G401 (cell line): ENCODE measurements at places on chromosomes 4 and X. TPM values are rescaled to one million over a fixed set of nuclear protein-coding genes. Genes with fewer than 3 reads are reported as not detected.

DNA sequence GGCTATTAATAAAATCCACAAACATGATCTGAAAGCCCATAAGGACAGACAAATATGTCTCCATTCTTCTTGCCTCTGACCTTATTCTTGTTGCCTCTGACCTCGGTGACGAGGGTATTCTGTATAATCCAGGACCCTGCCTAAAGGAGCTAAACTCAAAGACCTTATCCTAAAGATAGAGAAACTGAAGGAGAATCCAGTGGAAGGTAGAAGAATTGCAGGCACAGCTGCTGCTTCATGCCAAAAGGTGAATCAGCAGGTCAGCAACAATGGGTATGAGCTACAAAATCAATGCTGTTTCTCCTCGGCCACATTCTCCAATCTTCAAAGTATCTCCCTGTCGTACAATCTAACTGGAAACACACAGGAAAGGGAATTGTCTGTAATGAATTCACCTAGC is 71.4 kb downstream of the INTS6L start:
- DNase-seq: no peak

Gene MAGEA10
- not detected in 2 replicates for total RNA-seq

Gene GRIA2
- not detected in 2 replicates for total RNA-seq

Gene RAB33A
- not detected in 2 replicates for total RNA-seq

DNA sequence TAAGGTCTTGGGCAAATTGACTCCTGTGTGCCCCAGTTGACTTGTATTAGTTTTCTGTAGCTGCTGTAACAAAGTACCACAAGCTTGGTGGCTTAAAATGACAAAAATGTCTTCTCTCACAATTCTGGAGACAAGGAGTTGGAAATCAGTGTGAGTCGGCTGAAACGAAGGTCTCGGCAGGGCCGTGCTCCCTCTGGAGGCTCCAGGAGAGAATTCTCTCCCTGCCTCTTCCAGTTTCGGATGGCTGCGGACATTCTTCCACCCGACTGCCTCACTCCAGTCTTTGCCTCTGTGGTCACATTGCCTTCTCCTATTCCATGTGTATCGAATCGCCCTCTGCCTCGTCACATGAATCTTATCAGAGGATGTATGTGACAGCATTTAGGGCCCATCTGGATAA is 66.0 kb upstream of the PHOX2B start:
- no peak for DNase-seq

DNA sequence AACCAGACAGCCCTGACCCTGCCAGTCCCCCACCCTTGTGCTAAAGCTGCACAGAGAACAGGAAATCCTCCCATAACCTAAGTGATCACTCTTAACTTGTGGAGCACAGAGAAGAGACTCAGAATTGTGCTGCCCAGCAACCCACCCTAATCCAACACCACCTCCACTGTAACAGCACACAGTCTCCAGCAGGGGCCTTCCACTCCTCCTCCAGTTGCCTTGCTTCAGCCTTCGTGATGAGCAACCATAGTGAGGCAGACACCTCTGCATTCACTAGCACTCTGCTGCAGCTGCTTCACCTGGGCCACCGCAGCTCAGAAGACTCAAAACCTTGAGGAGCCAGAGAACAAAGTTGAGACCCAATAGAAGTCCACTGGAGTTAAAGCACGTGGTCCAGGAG is 7.9 kb upstream of the UGT2B4 start:
- no peak for DNase-seq

Gene ARL9
- not detected in 2 replicates for total RNA-seq

GRCh38 chr4:129974730-129975129 is 878.8 kb downstream of the C4orf33 start:
- DNase-seq: no peak

DNA sequence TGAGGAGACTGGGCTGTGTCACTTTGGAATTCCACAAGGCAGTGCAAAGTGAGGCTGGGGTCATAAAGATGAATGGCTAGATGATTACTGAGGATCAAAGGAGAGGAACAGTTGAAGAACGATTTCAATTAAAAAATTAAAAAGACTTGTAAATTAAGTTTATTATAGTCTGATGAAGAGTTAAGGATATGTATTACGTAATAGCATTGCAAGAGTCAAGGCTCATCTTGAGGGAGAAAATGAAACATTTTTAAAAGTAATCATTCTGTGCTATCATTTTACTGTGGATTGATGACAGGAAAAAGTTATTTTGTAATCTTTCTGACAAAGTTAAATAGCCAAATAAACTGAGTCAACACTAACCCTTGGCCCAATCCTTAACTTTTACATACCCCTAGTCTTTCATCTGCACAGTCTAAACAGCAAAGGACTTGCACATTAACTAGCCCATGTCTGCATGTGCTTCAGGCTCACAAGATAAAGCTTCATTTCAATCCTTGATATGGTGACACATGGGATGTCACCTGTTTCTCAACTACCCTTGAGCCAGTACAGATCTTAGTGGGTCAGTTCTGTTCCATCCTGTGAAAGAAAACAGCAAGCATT is 465.5 kb upstream of the CTSO start:
- DNase-seq: no peak

Gene EXOC1L
- total RNA-seq: not detected in 2 replicates

DNA sequence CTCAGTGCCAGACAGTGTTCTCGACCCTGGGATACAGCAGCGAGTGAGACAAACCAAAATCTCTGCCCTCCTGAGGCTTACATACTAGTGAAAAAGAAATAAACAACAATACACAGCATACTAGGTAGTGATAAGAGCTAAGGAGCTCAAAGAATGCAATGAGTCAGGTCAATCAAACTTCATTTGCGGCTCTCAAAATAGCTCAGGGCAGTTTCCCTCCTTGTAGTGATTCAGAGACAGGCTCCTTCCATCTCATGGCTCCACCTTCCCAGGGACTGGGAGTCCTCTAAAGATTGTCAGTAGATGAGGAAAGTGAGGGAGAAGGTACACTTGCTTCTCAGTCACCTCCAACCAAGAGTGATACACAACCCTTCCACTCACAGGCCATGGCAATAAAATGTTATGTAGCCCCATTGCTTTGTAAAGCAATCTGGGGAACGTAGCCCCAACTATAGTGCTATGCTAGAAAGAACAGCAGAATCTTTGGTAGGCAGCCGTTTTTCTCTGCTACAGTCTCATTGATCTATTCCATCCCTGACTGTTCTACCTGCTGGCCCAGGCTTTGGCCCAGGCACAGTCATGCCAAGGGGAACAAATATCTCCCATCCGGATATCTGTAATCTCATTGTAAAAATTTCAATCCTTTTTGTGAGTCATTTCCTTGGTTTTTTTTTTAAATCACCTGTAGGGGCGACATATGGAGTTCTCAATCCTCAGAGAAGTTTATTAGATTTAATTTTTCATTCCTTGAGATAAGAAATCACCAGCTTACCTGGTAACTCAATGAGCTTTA is 183.1 kb upstream of the S100G start:
- no peak for DNase-seq

- DNase-seq: no peak
Measured at GRCh38 chrX:21735038-21735767, 22.7 kb downstream of the SMPX start.

Gene PRDM5
- total RNA-seq: 5.3 and 7.3 TPM in 2 replicates

DNA sequence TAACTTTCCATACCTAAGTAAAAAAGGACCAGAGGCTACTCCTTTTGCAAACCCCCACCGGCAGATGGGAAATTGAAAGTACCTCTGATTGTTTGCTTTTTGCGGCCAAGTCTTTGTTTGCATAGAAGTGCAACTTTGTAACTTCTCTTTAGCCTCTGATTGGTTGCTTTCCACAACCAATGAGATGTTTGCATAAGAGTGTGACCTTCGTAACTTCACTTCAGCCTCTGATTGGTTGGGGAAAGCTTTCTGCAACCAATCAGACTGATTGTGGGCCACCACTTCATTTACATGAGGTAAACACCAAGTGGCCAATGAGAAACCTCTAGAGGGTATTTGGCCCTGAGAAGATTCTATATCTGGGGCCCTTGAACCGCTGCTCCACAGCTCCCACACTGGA is 48.8 kb upstream of the PGRMC1 start:
- DNase-seq: no peak

DNA sequence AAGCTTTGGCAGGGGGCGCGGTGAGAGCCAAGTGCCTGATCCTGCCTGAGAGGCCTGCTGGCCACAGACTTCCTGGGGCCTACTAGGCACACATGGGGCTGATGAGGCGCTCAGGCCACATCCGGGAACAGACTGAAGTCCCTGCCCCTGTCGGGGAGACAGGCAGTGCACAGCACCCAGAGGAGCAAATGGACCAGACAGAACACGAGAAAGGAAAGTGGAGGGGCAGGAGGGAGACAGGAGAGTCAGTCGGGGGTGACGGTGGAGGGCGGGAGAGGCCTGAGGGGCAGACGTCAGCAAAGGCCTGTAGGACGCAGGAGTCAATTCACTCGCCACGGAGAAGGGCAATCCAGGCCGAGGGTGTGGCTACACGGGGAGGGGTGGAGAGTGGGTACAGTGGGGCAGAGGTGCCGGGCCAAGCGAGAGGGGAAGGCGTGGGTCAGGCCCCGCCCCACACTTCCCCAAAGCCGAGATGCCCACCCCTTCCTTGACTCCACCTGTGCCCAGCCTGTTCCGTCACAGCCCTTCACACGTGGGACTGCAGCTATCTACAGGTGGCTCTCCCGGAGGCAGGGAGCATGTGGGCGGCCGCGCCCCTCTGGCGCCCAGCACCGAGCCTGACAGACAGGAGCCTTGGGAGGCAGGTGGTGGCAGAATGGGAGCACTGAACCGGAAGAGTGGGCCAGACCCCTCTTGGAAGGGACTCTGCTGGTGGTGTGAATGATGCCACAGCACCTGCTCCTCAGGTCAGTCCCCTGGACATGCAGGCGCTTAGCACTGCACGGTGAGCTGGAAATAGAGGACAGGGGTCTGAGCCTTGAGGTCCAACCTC is 20.5 kb downstream of the NOP14 start:
- DNase-seq: no peak

DNA sequence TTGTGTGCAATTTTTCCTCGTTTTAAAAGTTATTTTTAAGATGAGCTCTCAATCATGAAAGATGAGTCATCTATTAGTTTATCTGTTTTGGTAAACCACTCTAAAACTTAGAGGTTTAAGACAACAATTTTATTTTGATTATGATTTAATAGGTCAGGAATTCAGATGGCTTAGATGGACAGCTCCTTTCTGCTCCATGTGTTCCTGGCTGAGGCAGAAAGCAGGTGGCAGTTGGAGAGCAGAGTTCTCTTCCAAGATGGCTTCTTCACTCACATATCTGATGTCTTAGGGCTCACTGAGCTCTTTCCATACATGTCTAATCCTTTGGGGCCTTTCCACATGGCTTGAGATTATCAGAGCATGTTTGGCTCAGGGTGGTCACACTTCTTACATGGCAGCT is 48.3 kb upstream of the GRPR start:
- DNase-seq: no peak

- DNase-seq: no peak
Measured at GRCh38 chrX:152637649-152638442, at the start of gene GABRQ. GABRQ (plus strand) TSS chrX:152637895; CDS start chrX:152638203, 308 bp downstream.

Gene KCTD8
- 0.12 TPM in 1 of 2 replicates, not detected in the other for total RNA-seq

Gene SLC16A2
- total RNA-seq: 10.5 and 13.5 TPM in 2 replicates

Gene ATP8A1
- total RNA-seq: 2.1 and 9.2 TPM in 2 replicates

Gene CCSER1
- 14.7 and 16.9 TPM in 2 replicates for total RNA-seq

GRCh38 chr4:77721073-77721472 is 98.1 kb downstream of the CNOT6L start:
- no peak for DNase-seq

Gene SHISA3
- 3.7 and 6.1 TPM in 2 replicates for total RNA-seq

DNA sequence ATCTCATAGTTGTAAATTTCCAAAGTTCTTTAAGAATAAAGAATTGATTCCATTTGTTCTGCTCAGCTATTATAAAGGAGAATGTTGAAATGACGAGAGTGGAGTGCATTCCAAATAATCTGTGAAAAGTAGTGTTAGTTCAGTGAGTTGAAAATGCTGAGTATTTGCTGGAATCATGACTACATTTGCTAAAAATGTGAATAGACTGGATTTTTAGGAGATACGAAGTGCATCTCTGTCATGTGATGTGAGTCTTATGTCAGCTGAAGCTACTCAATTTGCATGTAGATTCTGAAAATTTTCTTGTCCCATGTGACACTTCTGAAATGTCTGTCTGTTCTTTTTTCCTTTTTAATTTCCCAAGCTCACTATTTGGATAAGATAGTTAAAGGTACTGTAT is 206.0 kb downstream of the DCTD start:
- DNase-seq: no peak

GRCh38 chrX:84340968-84341367 is 153.0 kb upstream of the RPS6KA6 start:
- DNase-seq: no peak

DNA sequence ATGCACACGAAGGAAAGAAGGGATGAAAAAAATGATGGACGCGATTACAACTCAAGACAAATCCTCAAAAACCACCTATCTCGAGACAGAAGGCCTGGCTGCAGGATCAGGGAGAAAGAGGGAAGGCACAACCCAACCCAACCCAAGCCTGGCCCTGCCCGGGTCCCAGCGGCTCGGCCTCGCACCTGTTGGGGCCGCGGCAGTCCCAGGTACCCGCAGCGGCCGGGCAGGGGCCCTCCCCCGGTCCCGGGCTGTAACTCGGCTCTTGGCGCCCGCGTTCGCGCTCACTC is 464 bp downstream of the RASGEF1B start:
- no peak for DNase-seq

GRCh38 chrX:24219320-24219719 is 69.8 kb downstream of the ZFX start:
- DNase-seq: no peak

- no peak for DNase-seq
Measured at GRCh38 chr4:16293210-16293838, 67.1 kb upstream of the TAPT1 start.

DNA sequence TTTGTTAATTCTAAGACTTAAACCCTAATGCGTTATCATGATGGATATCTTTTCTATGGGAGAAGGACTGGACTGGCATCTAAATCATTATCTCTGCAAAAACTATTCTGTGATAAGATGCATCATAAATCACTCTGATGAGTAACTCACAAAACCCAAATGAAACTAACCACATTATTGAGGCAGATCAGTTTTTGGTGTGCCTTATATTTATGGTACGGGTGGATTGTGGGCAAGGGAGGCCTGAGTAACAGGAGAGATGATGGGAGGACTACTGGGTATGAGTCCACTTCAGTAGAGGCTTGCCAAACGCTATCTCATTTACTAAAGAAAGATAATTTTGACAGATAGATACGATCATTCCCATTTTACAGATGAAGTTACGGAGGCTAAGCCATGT is 66.4 kb upstream of the GUCY1A1 start:
- DNase-seq: no peak

DNA sequence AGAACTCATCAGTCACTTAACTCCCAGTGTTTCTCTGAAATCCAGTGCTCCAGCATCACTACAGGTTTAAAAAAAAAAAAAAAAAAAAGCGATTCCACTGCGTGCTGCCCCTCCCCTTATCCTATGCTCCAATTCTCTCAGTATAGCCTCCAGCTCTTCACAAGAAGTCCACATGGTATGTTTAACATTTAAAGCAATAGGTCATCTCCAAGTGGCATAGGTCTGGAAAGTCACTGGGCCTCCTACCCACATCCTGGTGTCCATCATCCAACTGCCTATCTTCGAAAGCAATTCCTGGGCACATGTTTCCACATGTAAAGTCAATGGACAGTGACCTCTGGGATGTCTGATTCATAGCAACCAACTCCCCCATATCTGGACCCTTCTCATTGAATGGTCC is 66.5 kb upstream of the MAP3K15 start:
- DNase-seq: no peak

Gene KIAA1210
- total RNA-seq: not detected in 2 replicates

Gene GPAT3
- total RNA-seq: 2.5 and 7.8 TPM in 2 replicates

GRCh38 chrX:71536285-71536684 is 3.4 kb downstream of the OGT start:
- DNase-seq: no peak
